ENCODE measurements at places on chromosomes 2 and 18.
A peak's percentile ranks its signal among the peaks of the same experiment; 100 is the strongest.

GRCh38 chr2:130744287-130745117, 10.8 kb upstream of the AMER3 start:
- DNase-seq: no peak

GRCh38 chr2:143436951-143437350, 307.7 kb downstream of the ARHGAP15 start:
- DNase-seq: no peak

DNA sequence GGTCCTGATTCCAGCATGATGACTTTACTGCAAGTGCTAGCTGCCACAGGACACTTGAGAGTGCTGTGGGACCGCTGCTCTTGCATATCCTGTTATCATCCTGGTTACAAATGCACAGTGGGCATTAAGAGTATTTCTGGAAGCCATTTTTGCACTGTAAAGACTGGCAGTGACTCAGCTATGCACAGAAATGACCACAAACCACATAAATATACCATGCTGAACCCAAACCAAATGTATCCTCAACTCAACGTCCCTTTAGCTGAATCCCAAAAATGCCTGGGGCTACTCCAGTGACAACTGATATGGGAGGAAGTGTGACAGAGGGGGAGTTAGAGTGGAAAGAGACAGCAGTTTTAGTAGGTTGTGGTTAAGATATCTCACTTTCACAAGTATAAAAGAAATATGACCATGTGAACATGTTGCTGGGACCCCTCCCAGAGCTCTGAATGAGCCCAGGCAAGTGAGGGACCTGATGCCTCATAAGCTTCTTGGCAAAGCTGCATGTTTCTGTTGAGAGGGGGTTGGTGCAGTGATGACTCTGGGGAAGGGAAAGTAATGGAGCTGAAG, 37.3 kb downstream of the RHBDD1 start:
- no peak for DNase-seq

DNA sequence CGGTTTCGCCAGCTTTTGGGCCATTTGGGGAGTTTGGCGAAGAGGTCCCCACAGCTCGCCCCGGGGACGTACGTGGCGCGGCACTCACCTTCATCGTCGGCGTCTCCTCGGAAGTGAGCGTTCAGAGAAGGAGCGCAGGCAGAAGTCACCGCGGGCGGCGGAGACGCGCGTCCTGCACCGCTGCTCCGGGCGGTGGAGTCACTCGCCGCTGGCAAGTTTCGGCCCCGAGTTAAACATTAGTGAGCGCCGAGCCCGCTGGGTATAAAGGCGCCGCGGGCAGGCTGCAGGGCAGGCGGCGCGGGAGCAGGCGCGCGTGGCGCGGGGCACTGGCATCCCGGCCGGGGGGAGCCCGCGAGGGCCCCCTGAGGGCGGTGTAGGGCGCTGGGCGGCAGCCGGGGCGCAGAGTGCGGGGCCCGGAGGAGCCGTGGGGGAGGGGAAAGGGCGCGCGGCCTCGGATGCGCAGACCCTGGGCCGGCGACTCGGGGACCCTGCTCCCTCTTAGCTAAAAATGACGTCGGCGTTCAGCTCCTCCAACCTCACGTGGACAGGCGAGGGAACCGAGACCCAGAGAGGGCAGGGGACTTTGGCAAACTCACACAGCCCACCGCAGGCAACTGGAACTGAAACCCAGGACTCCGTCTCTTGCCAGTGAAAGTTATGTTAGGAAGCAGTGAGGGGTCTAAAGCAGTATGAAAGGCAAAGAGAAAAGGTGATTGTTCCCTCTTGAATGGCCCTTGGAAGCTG, at the start of gene DPP4:
Gene DPP4, minus strand, starts transcription at position 328 of the 744 bp plus-strand sequence. Its CDS starts 234 bp downstream, at position 94.
- no peak for DNase-seq

DNA sequence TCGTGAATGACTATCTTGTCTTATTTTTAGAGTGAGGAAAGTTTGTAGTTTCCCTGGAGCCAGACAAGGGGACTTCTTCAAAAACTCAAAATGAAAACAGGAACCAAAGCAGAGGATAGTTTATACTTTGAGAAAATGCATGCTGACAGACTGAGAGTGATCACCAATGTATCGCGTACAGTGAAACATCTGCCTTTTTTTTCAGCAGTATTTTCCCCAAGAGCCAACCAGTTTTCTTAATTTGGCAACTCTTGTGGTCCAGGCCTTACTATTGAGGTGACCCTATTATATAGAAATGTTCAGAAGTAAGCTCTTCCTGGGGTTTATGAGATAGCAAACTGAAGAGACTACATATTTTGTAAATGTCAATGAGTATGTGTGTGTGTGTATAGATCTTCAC, 153.7 kb upstream of the VRK2 start:
- peak; percentile 47 for DNase-seq

DNA sequence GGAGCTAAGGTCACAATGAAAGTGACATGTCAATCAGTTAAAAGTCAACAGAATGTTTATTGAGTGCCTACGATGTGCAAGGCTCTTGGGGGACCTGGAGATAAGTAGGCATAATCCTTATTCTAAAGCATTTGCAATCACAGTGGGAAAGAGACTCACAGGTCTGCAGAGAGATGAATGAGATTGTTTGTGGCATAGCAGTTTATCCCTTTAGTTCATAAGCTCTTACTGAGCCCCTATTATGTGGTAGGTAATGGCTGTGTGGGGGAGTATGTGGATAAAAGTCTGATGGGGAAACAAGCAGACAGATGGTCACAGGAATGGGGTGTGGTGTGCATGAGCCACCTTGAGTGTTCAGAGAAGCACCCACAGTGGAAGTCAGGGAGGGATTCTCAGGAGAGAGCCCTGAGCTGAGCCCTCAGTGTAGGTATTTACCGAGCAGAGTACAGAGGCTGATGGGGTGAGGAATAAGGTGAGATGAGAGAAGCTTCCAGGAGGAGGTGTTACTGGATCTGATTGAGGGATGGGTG, 48.1 kb downstream of the EMILIN2 start:
- no peak for DNase-seq

DNA sequence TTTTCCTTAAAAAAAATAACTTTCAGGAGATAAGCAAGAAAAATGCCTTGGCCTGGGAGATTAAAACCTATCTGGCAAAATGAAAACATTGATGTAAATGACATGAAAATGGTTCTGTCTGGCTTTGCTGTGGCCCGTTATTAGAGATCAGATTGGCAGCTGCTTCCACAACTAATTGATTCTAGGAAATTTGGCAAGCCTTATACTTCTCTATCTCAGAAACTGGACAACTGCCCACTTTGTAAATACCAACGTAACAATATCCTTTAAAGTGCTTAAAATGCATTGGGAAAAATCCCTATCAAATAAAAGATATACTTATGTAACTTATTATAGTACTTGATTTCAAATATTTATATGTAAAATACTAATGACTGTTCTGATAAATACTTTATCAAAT, 14.2 kb upstream of the SKA1 start:
- DNase-seq: no peak

GRCh38 chr2:233236820-233237589, 14.5 kb upstream of the ATG16L1 start:
- no peak for DNase-seq

DNA sequence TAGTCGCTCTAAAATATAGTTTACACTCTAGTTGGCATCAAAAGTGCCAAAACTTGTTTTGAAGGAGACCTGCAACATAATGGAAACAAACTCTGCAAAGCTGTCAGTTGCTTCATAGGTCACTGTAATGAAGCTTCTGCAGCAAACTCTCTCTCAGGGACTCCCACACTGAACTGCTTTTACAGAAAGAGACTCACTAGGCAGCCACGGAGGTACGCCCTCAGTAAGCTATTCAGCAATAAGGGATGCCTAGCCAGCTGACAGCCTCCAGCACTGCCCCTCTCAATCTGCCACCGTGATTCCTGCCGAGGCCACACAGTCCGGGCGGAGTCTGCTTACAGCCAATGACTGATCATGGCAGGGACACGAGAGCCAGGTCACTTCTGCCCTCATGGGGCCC, 51.1 kb downstream of the COLEC12 start:
- no peak for DNase-seq

DNA sequence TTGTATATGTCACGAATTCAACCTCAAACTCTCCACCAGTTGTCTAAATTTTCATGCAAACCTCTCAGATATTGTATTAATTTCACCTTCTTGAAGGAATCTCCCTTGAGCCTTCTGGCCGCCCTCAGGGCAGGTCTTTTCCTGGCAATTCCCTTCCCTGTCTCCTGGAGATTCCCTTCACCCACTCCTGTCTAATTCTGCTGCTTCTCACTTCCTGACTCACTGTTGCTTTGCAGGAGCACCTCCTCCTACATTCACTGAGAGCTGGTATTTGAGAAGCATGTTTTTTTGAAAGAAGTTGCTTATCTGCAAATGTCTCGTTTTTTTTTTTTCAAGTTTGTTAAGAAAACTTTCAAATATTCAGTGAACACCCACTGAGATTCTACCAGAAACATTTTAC, 79.9 kb upstream of the OTOS start:
- DNase-seq: no peak

- no peak for DNase-seq
Observed at GRCh38 chr2:114526841-114527240, 84.4 kb downstream of the DPP10 start.
